AG10803 (cell line): ENCODE measurements at places on chromosomes 11 and 22.
A peak's percentile ranks its signal among the peaks of the same experiment; 100 is the strongest.

DNA sequence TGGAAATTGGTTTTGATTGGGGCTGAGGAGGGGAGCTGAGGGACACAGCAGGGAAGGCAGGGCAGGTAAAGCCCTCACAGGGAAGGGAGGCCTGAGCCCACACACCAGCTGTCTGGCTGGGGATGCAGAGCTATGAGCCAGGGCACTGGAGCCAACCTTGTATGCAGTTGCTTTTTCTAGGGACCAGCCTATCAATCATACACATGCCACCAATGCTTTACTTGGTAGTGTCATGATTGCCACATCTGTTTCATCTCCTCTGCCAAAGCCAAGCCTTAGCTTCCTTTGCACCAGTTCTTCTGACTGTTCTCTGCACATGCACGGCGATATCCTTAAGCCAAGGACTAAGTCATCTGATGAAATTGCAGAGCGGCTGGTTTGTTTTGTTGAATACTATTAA, 207.1 kb upstream of the PLET1 start:
- peak; percentile 4 for DNase-seq

GRCh38 chr11:70036971-70037882, 40.9 kb upstream of the ANO1 start:
- DNase-seq: no peak

GRCh38 chr11:107683807-107684206, 28.0 kb downstream of the SLN start:
- DNase-seq: no peak

DNA sequence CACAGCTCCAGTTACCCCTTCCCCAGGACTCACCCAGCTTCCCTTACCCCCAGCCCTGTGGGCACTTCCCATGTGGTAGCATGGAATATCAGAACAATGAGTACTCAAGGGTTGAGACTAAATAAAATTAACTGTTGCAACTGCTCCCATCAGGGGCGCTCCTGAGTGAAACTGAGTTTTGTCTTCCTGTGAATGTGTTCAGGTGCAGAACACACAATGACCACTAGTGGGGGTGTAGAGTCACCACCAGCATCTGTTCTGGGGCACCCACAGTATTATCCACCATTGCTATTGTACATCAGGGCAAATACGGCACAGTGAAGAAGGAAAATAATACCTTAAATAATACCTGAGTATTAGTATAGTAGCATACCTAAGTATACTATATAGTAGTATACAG, 689.7 kb downstream of the TBC1D22A start:
- no peak for DNase-seq

DNA sequence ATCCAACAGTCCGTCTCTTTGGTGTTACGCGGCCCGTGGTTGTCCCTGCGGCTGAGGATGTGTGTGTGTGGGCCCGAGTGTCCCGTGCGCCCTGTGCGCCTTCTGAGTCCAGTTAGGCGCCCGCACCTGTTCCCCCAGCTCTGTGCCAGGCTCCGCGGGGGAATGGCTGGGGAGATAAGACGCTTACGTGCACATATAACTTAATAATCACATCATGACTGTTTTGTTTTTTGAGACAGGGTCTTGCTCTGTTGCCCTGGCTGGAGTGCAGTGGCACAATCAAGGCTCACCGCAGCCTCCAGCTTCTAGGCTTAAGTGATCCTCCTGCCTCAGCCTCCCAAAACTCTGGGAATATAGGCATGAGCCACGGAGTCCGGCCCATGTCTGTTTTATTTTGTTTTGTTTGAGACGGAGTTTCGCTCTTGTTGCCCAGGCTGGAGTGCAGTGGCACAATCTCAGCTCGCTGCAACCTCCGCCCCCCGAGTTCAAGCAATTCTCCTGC, 817 bp downstream of the ARL2 start:
- peak; percentile 17 for DNase-seq

GRCh38 chr22:44974454-44974853, 35.4 kb downstream of the PHF21B start:
- no peak for DNase-seq

DNA sequence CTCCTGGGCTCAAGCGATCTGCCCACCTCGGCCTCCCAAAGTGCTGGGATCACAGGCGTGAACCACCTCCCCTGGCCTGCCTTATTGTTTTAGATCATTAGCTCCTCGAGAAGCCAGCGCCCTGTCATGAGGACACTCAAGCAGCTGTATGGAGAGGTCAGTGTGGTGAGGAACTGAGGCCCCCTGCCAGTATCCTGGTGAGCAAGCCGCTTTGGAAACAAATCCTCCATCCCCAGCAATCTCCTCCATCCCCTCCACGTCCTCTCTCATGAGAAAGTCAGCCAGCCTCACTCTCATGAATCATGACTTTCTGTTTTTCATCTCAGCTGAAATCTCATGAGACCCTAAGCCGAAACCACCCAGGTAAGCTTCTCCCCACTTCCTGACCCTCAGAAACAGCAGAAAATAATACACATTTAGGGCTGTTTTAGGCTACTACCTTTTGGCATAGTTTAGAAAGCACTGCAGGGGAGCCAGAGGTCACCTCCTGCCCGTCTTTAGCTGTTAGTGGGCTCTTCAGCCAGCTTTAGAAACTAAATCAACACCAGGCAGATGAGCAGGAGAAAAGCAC, 56.0 kb downstream of the CTTN start:
- no peak for DNase-seq

DNA sequence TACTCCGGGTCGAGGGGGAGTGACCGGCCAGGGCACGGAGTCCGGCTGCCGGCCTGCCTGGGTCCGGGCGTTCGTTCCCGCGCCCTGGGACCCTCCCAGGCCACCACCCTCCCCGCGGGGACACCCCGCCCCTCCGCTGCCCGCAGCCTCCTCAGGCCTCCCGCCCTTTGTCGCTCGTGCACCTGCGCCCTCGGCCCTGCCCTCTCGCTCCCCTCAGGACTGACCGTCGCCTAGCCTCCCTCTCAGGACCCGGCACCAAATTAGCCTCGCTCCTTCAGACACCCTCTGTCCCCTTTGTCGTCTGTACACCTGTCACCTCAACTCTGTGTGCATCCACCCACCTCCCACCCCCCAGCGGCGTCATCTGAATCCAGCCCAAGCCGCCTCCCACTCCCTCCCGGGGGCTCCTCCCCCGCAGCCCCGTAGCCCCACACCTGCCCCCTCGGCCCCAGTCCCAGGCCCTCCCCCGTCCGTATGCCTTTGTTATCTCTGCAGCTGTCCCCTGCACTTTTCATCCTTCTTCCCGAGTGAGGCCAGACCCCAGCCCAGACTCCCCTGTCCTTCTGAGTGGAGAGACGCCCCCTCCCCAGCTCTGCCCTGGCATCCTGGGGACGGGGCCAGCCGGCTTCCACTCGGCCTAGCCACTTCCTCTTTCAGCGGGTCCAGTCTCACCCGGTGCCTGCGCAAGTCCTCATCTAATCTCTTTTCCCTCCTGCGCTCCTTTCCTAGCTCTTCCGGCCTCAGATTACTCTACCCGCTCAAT, 643 bp downstream of the TIGD3 start:
- DNase-seq: no peak

- no peak for DNase-seq
Measured at GRCh38 chr11:1130276-1131032, 27.3 kb upstream of the MUC5AC start.

DNA sequence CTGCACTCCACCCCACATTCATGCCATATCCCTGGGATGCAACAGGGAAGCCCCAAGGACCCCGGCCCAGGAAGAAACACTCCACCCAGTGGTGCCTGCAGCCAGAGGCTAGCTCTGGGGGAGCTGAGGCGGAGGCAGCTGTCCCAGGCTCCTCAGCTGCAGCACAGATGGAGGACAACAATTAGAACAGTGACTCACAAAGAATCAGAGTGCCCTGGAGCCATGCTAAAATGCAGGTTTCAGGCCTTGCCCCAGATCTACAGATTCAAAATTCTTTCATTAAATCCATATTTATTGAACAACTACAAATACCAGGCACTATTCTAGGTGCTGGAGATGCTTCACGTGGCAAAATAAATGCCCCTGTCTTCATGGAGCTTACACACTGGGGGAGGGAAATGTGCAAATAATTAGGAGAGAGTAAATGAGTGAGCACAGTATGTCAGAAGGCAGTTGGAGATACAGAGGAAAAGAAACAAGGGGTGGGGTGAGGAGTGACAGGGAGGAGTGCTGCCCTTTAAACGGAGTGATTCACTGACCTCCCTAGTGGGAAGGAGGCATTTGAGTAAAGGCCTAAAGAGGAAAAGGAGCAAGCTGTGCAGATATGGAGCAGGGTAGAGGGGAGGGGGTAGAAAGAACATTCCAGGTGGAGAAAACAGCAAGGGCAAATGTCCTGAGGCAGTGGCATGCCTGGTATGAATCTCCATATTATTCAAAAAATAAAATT, 73.3 kb upstream of the CSNK2A3 start:
- peak; percentile 25 for DNase-seq

DNA sequence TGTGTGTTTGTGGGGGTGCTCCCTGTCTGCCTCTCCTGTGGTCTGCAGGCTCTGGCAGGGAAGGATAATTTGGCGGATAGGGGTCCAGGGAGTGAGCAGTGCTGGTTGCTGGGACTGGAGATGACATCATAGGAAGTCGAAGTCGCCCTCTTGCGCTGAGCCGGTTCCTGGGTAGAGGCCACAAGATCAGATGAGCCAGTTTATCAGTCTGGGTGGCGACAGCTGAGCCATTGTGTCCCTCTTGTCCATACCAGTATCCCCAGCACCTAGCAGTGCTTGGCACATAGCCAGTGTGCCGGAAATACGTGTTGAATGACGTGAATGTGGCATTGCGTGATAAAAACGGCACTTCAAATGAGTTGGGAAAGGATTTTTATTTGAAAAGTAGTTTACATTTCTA, 9.8 kb downstream of the APOL5 start:
- no peak for DNase-seq

GRCh38 chr22:50011447-50012210, 936 bp downstream of the IL17REL start:
- DNase-seq: no peak

DNA sequence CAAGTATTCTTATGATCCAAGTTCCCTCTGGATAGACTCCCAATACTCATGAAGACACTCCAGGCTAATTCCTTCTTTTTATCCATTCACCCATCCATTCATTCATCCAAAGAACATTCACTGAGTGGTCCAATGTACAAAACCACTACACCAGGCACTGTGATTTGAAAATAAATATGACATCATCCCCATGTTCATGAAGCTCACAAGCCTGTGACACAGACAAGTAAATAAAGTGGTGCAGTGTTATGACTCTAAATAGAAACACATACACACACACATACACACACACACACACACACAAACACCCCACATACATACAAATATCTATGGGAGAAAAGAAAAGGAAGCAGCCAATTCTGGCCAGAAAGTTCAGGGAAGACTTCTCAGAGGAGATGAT, 35.5 kb downstream of the MTMR2 start:
- DNase-seq: no peak

DNA sequence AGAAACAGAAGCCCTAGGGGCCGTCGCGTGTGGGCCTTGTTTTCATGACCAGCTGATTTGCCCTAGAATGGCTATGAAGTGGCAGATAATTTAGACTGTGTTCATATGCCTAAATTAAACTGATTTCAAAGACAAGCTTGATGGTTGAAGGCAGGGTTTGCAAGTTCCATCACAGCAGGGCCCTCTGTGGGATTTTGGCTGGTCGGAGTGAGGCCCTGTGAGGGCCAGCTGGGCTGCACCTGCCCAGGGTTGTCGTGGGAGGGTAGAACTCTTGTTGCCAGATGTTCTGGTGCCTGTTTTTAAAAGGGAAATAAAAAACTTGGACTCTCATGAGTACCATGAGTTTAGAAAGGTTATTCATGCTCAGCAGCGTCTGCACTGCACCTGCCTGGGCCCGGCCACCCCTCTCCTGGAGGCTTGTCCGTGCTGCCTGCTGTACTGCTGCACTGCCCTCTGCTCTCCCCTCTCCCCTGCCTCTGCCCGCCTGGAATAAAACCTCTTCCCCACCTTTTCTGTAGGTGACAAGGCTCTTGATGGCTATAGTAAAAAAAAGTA, 44.1 kb downstream of the AP2A2 start:
- DNase-seq: no peak

DNA sequence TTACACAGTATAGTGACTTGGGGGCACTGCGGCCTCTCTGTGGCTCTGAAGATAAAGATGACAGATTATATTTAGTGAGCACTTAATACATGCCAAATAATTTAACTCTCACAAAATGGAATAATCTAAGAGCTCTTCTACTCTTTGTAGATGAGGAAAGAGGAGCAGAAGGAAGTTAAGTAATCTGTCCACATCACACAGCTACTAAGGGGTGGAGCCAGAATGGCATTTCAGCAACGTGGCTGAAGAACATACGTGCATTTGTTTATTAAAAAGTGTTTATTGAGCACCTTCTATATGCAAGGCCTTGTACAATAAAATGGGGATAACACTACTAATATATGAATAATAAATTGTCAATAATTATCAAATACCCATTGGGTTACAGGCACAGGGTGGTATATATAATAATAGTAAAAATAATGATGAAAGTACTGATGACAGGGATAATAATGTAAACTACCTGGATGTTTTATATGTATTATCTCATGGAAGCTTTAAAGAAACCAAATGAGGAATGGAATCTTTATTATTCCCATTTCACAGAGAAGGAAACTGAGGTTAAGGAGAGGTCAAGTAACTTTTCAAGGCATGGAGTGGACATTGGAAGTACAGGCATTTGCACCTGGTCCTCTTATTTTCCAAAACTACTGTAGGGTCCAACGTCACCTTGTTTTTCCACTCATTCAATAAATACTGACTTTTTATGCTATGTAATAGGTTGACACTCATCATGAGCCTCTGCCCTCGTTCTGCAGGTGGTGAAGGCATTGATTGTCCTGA, 38.0 kb upstream of the IL17RA start:
- DNase-seq: no peak

DNA sequence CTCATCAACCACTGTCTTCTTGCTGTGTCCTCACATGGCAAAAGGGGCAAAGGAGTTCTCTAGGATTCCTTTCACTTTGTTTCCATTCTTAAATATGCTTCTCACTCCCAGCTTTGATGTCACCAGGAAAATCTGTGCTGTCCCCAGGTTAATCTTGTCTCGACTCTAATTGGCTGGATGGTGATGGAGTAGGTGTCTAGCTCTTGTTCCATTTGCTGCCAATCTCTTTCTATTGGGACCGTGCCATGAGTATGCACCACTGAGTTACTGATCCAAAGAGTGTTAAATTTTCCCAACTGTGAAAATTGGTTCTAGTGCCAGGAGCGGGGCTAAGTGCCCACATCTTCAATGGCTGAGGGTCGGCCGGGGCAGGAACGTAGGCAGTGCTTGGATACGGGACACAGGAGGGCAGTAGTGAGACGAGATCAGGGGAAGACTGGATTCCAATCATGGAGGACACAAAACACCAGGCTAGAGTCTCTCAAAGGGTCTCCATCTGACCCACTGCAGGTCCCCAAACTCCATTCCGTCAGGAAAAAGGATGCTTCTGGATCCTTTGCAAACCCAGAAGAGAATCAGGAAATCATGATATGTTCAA, 47.7 kb upstream of the CSNK2A3 start:
- no peak for DNase-seq

GRCh38 chr11:69075421-69076128, 26.8 kb downstream of the TPCN2 start:
- peak; percentile 98 for DNase-seq

DNA sequence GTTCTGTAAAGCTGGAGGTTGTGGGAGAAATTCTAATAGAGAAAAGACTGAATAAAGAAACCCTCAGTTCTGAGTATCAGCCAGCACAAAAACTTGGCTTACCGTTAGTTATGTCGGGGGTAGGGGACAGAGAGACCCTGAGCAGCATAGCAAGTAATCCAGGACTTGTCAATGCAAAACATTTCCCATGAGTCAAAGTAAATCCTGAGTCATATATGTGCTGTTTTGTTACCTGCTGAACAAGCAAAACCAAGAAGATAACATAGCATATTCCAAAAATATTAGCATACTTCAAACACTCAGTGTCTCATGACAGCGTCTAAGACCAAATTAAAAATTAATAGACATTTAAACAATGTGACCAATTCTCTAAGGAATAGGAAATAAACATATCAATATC, 75.1 kb upstream of the LUZP2 start:
- no peak for DNase-seq
